ENCODE measurements at places on chromosomes 16 and 17. TPM values are rescaled to one million over a fixed set of nuclear protein-coding genes. Genes with fewer than 3 reads are reported as not detected.

BCO1 gene
- 0.26 TPM for total RNA-seq

CD300LG gene
- total RNA-seq: not detected

BAIAP3 gene
- total RNA-seq: 0.26 TPM

DNA sequence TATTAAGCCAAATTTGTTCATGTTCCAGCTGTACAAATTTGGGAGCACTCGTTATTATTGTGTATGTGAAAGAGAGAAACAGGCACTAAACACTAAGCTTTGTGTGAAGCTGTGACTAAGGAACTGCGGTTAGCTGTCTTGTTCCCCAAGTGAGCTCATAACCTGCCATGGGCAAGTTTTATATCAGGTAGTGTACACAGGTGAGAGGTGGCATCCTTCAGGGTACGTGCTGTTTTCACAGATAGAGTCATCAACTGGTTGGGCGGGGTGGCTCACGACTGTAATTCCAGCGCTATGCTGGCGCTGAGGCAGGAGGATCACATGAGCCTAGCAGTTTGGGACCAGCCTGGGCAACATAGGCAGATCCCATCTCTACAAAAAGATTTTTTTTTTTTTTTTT, 2.8 kb downstream of the DNAJA3 start:
- no peak for DNase-seq
- no peak overlapping the region for H3K27ac ChIP-seq
- H3K27me3 ChIP-seq: no peaks in the 10 kb centered on the region

- H3K27me3 ChIP-seq: no peaks in the 10 kb centered on the region
- H3K36me3 ChIP-seq: no peaks in the 10 kb centered on the region
- no peak overlapping the region for H3K4me3 ChIP-seq
- H3K4me1 ChIP-seq: peaks cover 10% of the 10 kb centered on the region
Measured at GRCh38 chr16:27318392-27319256, 4.8 kb downstream of the IL4R start.

GRCh38 chr16:20774703-20775362, 11.0 kb downstream of the ACSM3 start:
- no peaks in the 10 kb centered on the region for H3K27me3 ChIP-seq
- no peaks in the 10 kb centered on the region for H3K4me1 ChIP-seq

DNA sequence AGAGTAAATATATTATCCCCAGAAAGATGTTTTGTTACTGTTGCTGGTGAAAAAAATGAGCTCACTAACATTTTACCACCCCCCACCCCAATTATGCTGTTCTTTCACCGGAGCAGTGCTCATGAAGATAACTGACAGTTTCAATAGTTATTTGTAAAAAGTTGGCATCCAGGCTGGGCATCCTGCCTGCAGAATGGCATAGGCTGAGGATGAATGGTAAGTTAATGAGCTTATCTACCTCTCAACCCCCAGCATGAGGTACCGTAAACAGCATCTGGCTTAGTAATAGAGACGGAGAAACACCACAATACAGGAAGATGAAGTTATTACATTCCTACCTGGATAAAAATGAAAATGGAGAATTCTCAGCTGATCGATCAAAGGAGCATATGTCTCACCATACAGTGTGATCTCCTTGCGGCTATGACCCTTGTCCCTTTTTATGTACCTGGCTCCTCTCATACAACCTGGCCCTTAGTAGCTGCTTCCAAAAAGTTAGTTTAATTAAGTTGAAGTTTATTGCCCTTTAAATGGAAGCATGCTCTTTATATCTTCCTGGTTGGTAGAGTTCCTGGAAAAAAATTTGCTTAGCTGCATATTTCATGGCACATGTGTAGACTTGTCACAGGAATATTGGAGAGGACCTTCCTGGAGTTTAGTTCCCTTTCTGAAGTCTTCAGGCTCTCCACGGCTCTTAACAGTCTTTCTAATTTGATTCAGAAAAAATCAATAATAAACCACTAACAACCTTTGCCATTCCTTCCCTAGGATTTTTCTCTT, 61.2 kb upstream of the MPHOSPH6 start:
- H3K4me1 ChIP-seq: no peaks in the 10 kb centered on the region
- no peaks in the 10 kb centered on the region for H3K36me3 ChIP-seq
- no peak overlapping the region for H3K27ac ChIP-seq
- H3K4me3 ChIP-seq: no peak overlapping the region

GRCh38 chr17:78159575-78160158, 8.7 kb upstream of the SYNGR2 start:
- no peak overlapping the region for H3K4me3 ChIP-seq
- no peak overlapping the region for H3K27ac ChIP-seq
- no peaks in the 10 kb centered on the region for H3K36me3 ChIP-seq
- peak; percentile 64 for DNase-seq

- no peak for DNase-seq
- H3K4me3 ChIP-seq: no peak overlapping the region
- H3K27ac ChIP-seq: no peak overlapping the region
- no peaks in the 10 kb centered on the region for H3K4me1 ChIP-seq
Measured at GRCh38 chr17:12584727-12585126, 81.0 kb upstream of the MYOCD start.
